Eye (tissue), 1 donor: ENCODE measurements at places on chromosomes 2 and 18.

DNA sequence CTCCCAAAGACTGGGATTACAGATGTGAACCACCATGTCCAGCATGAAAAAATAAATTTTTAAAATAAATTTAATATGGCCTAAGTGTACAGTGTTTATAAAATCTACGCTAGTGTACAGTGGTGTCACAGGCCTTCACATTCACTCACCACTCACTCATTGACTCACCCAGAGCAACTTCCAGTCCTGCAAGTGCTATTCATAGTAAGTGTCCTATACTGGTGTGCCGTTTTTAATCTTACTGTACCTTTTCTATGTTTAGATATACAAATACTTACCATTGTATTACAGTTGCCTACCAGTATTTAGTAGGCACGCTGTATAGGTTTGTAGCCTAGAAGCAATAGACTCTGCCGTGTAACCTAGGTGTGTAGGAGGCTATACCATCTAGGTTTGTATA is 291.6 kb upstream of the STON1 start:
- no peak for DNase-seq

DNA sequence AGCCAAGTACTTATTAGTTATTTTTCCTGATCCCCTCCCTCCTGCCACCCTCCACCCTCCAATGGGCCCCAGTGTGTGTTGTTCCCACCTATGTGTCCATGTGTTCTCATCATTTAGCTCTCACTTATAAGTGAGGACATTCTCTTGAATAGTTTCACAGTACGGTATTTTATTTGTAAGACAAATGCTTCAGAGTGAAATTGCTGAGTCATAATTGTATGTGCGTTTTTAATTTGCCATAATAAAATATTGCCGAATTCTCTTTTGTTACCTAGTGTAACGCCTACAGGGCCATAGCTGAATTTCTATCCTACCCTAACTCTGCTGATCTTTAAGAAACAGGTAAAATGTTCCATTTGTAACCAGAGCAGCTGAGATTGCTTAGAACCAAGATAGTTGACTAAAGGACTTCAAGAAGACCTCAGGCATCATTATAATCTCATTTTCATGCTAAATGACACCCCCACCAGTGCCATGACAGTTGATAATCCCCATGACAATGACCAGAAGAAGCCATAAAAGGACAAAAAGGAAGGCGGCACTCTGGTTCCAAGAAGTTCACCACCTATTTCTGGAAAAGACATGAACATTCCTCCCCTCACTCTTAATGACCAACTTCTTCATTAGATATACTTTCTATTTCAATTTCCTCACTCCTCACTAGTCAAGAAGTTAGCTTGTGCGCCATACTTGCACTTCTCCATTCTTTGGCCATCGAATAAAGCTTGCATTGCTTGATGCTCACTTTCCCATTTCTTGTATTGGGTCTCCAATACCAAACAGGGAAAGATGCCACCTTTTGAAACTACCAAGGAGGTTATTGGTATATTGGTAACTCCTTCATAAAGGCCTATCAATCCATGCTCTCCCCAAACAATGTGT is 18.4 kb downstream of the SCN9A start:
- DNase-seq: no peak

- no peak for DNase-seq
Measured at GRCh38 chr2:134722728-134723127, 3.9 kb upstream of the TMEM163 start.

DNA sequence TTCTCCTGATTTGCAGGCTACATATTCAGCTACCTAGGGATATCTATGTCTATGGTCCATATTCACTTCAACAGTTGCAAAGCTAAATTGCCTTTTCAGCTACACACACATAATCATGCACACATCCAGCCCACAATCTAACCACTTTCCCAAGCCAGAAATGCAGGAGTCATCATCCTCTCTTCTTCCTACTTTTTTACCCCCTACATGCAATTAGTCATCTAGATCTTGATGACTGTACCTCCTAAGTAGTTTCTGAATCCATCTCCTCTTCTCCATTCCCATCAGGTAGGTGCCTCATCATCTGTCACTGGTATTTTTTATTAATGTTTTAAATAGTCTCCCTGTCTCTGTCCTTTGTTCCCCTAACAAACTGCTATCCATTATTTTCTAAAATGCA is 23.7 kb upstream of the SPRED2 start:
- DNase-seq: no peak

DNA sequence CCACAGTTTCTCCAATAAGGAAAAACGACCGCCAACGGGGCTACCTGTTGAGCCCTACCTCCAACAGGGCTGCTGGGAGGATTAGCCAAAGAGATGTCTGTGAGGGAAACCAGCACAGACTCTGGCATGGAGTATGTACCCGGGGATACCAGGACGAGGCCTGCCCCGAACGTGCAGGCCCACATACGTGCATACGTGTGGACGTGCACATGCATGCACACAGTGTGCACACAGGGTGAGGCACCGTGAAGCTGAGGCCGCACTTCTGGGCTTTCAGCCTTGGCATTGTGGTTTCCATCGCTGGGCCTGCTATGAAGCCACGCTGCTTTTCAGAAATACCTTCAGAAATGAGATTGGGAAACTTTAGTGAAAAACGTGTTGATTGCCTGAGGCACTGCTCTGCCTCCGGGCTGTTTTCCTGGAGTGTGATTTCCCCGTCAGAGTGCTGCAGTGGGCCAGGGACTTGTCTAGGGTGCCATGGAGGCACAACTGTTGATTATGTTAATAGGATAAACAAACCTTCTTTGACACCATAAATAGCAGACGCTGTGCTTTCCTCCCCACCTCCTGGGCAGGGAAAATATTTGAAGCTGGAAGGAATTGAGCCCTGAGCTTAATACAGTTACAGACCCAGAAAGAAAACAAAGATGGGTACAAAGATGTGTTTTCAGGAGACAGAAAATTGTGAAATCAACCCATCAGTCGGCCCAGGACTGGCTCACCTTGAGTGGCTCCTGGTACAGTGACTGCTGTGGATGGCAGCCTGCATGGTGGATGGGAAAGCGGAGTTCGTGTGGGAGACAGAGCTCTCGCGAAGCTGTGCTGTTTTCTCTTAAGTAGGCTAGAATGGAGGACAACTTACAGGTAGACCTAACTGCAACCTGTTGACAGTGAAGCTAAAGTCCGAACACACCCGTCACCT is 182.3 kb downstream of the FAM210A start:
- DNase-seq: no peak

- peak; percentile 87 for DNase-seq
Measured at GRCh38 chr18:76518123-76518859, 23.2 kb upstream of the ZNF516 start.

DNA sequence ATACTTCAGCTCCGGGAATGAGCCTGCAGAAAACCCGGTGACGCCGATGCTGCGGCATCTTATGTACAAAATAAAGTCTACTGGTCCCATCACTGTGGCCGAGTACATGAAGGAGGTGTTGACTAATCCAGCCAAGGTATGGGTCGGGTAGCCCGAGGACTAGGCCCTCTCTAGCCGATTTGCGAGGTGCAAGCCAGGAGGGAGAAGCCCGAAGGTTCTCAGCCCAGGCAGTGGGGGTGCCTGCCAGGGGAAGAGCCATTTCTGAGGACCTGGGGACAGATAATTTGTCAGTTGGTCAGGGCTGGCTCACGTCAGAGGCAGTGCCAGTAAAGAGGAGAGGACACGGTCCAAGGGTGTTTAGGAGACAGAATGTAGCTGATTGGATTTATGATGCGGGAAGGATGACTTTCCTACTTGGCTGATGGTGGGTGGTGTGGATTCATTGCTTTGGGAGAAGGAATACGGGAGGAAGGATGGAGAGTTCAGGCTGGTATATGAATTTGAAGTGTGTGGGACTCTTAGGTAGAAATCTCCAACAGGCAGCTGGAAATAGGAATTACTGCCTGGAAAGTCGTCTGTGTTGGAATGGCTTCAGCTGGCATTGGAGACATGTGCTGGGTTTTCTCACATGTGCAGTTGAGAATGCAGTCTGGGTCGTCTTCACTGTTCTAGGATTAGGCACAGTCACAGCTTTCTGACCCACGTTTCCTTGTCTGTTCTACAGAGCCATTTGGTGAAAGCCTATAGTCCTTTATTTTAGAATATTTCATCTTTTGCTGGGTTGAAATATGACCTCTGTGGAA is 874 bp downstream of the NDUFAF7 start:
- no peak for DNase-seq

- DNase-seq: no peak
Measured at GRCh38 chr2:238510911-238511613, 84.3 kb downstream of the ASB1 start.

GRCh38 chr2:3285901-3286645 is 91.5 kb downstream of the EIPR1 start:
- DNase-seq: no peak

DNA sequence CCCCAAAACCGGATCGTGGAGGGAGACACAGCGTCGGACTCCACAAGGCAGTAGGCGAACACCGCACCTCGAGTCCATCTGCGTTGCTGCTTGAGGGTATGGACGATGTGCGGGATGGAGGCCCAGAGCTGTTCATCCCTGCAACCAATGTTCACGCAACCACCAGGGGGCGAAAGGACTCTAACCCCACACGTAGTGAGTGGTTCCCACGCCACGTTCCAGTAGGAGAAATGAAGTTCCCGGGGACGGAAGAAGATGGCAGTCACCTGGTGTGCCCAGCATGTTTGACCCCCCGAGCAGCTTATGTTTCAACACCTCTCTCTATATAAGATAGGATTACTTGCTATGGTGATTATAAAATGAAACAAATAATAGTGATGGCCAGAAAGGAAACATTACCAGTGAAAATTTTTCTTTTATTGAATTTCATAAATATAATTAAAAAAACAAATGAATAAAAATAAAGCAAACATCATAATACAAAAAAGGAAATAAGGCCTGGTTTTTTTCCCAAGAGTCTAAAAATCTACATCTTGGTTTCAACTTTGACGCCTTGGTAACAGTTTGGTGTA is 184.3 kb downstream of the SH3BP4 start:
- DNase-seq: peak; percentile 88

DNA sequence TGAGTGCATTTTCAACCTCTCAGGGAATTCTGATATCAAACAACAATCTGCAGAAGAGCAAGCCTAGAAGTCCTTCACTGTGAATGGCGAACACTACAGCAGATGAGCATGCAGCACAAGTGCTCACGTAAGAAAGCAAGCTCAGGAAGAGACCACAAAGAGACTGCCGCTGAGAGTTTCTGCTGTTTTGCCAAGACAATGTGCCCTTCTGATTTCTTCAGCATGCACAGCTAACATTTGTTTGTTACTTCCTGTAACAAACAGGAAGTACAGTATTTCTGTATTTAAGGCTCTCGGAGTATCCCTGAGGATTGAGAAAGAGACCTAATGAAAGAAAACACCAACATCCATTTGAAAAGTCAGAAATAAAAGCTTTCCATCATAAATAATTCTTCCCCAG is 45.9 kb downstream of the MBOAT2 start:
- no peak for DNase-seq

DNA sequence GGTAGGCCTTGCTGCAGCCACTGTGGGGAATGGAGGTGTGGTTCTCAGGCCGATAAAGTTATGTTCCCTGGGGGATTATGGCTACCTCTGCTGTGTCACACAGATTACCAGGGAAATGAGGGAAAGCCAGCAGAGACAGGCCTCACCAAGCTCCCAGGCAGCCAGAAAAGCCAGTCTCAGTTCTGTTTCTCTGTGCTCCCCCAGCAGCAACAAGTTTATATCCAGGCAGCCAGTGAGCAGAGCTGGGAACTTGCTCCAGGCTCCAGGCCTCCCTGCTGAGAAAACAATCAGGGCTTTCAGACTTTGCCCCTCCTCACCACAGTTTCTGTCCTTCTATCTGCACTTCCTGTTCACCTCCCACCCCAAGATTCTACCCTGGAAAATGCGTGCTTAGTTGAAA is 596.6 kb upstream of the GYPC start:
- no peak for DNase-seq

DNA sequence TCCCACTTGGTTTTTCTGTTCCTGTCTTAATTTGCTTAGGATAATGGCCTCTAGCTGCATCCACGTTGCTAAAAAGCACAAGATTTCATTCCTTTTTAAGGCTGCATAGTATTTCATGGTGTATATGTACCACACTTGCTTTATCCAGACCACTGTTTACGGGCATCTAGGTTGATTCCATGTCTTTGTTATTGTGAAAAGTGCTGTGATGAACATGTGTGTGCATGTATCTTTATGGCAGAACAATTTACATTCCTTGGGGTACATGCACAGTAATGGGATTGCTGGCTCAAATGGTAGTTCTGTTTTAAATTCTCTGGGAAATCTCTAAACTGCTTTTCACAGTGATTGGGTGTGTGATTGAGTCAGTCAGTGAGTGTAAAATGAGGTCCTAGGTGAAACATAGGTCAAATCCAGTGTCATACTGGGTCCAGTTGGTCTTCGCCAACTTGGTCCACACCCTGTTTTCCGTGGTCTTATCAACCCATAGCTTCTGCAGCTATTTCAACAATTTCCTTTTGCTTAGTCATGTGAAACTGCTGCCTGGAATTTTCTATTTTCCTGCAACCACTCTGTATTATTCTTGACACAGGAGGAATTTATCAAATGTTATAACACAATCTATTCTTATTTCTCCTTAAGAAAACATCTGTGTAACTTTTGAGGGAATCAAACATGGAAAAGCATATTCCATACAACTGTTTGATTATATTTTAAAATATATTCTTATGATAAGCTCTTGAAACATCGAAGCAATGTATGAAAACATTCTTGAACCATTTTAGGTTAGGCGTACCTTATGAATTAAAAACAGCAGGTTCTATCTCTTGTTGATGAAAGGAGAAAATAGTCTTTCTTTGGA is 82.9 kb downstream of the ADCYAP1 start:
- no peak for DNase-seq

GRCh38 chr2:196489371-196489770 is 150.1 kb upstream of the CCDC150 start:
- no peak for DNase-seq

- DNase-seq: no peak
Measured at GRCh38 chr2:42853549-42854206, 61.3 kb upstream of the HAAO start.

DNA sequence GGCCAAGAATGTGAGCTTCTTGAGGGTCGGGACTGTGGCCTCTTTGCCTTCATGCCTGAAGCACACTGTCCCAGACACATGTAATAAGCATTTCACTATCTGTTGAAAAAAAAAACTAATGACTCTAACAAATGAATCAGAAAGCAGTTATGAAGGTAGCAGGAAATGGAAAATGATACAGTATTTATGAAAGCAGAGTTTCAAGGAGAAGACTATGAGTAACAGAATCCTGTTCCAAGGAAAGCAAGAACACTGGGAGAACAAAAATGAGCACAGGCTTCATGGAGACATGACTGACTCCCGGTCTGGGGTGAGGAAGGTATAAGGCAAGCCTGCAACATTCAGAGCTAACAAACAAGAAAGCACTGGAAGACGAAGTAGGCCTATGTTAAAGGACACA is 190.8 kb downstream of the RNF152 start:
- DNase-seq: no peak

- DNase-seq: no peak
Measured at GRCh38 chr2:85922199-85922598, 33.4 kb upstream of the ST3GAL5 start.

GRCh38 chr2:6909431-6910385 is 7.5 kb upstream of the RNF144A start:
- no peak for DNase-seq

- no peak for DNase-seq
Measured at GRCh38 chr2:158463496-158464095, 6.8 kb downstream of the PKP4 start.

GRCh38 chr18:75261430-75262223 is 51.0 kb downstream of the TSHZ1 start:
- DNase-seq: no peak
